Stimulated activated CD4-positive, alpha-beta T cell treated with anti-CD3 and anti-CD28 coated beads, TNF-alpha, amount 100 ng/mL, for 4 hours (primary cell): ENCODE measurements at places on chromosomes 16 and 17.
A peak's percentile ranks its signal among the peaks of the same experiment; 100 is the strongest.

- no peak for DNase-seq
Observed at GRCh38 chr17:73770115-73770848, 126.0 kb upstream of the SDK2 start.

DNA sequence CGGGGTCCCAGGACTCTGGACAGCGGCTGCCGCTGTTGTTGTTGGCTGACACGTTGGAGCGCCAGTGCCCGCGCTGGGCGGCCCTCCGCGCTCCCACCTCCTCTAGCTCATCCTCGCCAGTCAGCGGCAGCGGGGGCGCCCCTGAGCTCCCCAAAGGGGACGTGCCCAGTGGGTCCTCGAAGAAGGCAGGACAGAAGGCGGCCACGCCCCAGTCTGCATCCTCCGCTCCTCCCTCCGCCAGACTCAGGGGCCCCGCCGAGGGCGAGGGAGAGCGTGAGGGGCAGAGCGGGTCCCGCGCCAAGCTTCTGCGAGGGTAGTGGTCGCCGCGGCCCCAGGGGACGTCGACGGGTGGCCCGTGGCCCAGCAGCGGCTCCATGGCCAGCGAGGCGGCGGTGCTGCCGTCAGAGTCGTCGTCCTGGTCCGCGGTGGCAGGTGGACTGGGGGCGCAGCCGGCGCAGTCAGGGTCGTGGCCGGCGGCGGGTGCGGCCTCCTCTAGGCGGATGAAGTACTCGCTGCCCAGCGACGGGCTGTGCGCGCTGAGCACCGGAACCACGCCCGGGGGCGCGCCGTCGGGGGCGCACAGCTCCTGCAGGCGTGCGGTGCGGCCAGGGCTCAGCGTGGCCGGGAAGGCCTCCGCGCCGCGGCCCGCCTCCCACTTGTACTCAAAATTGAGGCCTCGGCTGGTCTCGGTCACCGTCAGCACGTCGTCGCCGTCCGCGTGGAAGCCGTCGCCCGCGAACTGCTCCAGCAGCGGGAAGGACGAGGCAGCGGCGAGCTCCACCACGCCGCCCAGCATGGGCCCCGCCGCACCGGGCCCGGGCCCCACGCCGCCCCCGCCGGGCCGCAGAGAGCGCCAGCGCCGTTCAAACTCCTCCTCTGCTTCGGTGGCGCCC lies 43.2 kb upstream of the PVALEF start:
- no peak for DNase-seq

GRCh38 chr17:43469145-43469544 lies 14.6 kb upstream of the DHX8 start:
- DNase-seq = no peak

DNA sequence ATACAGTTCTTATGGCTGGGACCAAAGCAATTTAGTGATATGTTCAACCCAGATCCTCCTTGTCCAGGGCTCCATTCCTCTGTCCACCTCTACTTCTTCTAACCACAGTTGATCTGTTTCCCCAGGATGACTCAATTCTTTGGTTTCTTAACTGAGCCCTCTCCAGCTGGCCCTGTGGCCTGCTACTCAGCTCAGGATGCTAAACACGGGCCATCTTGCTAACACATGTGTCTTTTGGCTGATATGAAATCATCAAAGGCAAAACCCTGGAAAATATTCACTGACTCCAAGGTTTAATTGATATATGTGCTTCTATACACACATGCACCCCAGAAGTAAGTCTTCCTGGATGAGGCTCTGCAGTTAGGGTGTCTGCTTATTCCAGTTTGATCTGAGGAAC lies 43.8 kb downstream of the SHISA6 start:
- no peak for DNase-seq

DNA sequence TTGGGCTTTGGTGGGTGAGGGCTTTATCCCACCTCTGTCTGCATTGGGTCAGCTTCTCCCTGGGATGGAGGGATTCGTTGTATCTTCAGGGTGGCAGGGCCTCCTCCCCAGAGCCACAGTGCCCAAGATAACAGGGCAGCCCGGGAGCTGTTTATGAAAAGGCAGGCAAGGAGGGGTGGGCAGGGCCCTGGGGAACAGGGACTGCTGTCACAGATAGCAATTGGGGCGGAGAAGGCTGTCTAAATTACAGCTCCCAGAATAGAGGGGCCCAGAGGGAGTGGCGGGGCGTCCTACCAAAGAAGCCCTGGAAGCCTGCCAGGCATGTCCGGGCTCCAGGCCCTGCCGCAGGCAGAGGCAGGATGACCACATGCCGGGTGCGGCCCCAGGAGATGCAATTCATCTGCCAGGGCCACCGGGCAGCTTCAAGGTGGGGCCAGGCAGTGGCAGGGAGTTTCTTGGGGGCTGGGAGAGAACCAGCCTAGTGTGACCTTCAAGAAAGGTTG lies 18.8 kb upstream of the PHOSPHO1 start:
- DNase-seq = no peak

GRCh38 chr17:39761861-39762496 lies 24.2 kb downstream of the GRB7 start:
- DNase-seq = no peak

- DNase-seq = no peak
Observed at GRCh38 chr17:19357351-19357750, 5.2 kb downstream of the B9D1 start.

- no peak for DNase-seq
Observed at GRCh38 chr17:10920558-10921108, 82.7 kb upstream of the PIRT start.

DNA sequence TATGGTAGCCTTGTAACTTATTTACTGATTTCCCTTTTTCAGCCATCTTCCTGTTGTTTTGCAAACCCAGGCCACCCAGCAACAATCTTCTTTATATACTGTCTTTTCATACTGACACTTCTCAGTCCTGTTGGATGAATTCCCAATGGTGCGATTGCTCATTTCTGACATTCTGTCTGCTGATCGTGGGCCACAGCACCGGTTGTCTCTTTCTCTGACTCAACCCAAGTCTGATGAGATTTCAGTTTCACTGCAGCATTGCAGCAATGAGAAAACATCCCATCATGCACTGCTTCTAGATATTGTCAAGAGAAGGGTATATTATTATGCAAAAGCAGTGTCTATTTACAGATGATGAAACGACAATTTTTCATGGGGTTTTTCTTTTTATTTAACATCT lies 349.2 kb upstream of the HSBP1 start:
- DNase-seq = no peak

DNA sequence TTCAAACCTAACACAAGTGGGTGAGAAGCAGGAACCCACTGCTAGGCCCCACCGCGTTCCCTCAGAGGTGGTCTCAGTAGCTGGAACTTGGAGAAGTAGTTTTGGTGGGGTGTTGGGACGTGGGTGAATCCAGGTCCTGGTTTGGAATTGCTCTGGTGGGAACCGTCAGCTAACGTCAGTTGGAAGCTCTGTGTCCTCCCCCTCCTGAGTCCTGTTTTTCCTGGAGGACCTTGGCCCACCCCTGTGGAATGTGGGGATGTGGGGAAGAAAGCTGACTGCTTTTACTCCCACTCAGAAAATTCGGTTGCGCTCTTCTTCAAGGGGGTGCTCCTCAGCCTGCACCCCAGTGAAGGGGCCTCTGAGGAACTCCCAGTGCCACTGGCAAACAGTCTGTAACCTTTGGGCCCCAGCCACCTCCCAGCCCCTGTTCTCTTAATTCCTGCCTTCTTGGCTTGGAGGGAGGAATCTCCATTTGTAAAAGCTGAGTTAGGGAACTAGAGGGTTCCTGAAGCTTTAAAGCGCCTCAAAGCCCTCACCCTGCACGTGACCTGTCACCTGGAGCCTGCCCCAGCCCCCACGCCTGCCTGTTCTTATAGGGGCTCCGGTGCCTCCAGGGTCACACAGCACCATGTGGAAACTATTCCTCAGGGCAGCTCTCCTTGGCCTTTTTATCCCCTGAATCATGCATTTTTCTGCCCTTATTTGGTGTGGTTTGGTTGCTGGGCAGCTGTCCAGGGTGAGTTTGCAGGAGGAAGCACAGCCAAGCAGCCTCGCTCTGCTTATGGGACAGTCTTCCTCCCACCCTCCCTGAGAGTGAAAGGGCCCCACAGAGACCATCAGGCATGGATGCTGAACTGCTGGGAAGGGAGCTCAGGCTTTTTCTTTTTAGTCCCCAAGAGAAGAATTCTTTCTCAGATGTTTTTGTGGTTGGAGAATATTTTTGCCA lies 16.2 kb upstream of the NAGLU start:
- no peak for DNase-seq

- no peak for DNase-seq
Observed at GRCh38 chr17:33464669-33465280, 171.7 kb upstream of the ASIC2 start.

GRCh38 chr16:79452671-79453070 lies 147.9 kb downstream of the MAF start:
- no peak for DNase-seq

DNA sequence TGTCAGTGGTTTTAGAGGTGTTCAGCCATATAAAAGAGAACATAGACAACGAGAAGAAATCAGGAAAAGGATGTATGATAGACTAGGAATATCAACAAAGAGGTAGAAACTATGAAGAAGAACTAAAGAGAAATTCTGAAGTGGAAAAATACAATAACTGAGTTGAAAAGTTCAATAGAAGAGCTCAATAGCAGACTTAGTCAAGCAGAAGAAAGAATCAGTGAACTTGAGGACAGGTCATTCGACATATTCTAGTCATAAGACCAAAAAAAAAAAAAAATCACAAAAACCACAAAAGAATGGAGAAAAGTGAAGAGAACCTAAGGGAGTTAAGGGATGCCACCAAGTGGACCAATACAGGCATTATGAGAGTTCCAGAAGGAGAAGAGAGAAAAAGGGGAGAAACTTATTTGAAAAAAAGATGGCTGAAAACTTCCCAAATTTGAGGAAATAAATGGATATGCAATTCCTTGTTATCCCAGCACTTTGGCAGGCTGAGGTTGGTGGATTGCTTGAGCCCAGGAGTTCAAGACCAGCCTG lies 321.2 kb downstream of the ABCC12 start:
- no peak for DNase-seq

- no peak for DNase-seq
Observed at GRCh38 chr16:5977329-5977728, 879.7 kb upstream of the EEF2KMT start.

DNA sequence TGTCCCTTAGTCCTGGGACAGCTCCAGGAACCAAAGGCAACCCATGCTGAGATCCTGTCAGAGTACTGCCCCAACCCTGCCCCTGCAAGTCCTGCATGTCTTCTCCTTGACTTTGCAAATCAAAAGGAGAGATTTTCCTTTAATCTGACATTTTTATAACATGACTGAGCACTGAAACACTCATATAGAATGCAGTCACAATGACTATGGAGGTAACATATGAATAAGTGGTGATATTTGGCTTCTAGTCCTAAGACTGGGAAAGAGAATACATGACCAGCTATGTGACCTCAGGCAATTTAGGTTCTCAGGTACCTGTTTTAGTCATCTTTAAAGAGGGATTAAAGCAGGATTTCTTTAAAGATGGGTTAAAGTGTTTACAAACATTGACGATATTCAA lies 941.6 kb upstream of the CDH8 start:
- DNase-seq = no peak

DNA sequence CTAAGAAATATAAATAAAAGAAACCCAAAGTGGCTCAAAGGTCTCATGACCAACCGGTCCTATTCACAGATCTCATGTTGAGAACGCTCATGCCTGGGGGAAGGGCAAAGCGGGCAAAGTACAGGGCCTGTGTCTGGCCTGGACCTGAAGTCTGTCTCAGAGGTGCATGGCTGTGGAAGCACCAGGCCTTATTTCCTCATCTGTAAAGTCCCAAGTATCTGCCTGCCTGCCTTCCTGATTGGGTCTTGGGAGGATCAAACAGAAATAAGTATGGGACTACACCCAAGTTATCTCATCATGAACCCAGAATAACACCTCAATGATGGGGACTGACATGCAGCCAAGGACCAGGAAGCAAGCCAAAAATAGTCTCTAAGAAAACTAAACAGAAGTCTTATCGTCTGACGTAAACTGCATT lies 14.2 kb downstream of the AXIN2 start:
- DNase-seq = no peak

GRCh38 chr17:38868817-38869525 lies 887 bp upstream of the LASP1 start:
- DNase-seq = peak; percentile 83

GRCh38 chr16:88387941-88388627 lies 5.3 kb downstream of the ZNF469 start:
- no peak for DNase-seq

- no peak for DNase-seq
Observed at GRCh38 chr17:6075845-6076244, 5.7 kb downstream of the WSCD1 start.

GRCh38 chr16:58638148-58639036 lies 8.8 kb upstream of the CNOT1 start:
- DNase-seq = no peak

GRCh38 chr17:38881600-38882191 lies 11.8 kb downstream of the LASP1 start:
- DNase-seq = no peak
